GM18507 (cell line): ENCODE measurements at places on chromosomes 5 and 9.
A peak's percentile ranks its signal among the peaks of the same experiment; 100 is the strongest.

- no peak for DNase-seq
Measured at GRCh38 chr9:70542311-70542931, 128.0 kb upstream of the KLF9 start.

- DNase-seq, result no peak
Measured at GRCh38 chr9:104091708-104092107, 2.4 kb upstream of the SMC2 start.

GRCh38 chr5:176644878-176645670 is 2.2 kb upstream of the TSPAN17 start:
- DNase-seq, result no peak

- DNase-seq, result no peak
Measured at GRCh38 chr5:146588331-146589027, 72.5 kb upstream of the GPR151 start.

DNA sequence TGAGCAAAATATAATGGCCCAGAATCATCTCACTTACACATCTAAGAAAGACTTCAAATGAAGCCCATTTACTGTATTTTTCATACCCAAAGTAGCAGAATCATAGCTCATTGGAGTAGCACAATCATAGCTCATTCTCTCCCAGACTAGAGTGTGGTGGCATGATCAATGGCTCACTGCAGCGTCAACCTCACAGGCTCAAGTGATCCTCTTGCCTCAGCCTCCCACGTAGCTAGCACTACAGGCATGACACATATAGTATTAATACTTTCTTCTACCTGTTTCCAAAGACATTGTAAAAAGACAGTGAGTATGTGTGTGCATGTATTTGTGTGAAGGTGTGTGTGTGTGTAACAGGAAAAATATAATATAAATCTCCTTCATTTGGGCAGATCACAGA is 1247.9 kb upstream of the ACO1 start:
- no peak for DNase-seq

GRCh38 chr5:135225856-135226560 is 173.0 kb downstream of the MACROH2A1 start:
- DNase-seq, result no peak

DNA sequence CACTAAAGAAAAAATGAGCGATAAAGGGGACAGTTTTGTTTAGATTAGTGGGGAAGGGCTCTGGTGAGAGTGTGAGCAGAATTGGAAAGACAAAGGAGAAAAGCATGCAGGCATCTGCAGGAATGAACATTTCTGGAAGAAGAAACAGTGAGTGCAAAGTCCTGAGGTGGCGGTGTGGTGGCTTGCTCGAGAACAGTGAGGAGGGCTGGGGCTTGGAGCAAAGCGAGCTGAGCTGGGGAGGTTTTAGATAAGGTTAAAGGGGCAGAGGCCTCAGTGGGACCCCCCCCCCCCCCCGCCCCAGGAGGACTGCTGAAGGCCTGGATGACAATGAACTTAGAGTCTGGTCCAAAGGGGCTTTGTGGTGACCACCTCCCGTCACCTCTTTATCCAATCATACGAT is 202.7 kb upstream of the MVB12B start:
- no peak for DNase-seq

GRCh38 chr5:149546974-149547373 is 4.3 kb downstream of the CSNK1A1 start:
- no peak for DNase-seq

- peak; percentile 37 for DNase-seq
Measured at GRCh38 chr9:38362852-38363588, 29.5 kb upstream of the ALDH1B1 start.

- no peak for DNase-seq
Measured at GRCh38 chr5:10699987-10700386, 61.0 kb downstream of the DAP start.

DNA sequence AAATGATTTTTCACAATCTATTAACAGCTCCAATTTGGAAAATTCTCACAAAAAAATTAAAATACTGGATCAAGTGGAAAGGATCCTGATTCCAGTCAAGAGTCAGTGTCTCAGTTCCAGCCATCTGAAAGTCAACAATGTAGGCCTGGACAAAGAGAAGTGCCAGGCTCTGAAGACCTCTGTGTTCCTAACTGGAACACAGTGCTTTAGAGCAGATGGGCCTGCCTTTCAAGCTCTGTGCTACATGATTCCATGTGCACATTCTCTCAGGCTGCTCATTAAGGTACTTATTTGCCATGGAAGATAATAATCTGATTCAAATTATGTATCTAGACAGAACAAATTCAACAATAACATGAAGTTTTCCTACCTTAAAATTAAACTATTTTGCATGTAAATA is 30.2 kb upstream of the ALDH1A1 start:
- no peak for DNase-seq

DNA sequence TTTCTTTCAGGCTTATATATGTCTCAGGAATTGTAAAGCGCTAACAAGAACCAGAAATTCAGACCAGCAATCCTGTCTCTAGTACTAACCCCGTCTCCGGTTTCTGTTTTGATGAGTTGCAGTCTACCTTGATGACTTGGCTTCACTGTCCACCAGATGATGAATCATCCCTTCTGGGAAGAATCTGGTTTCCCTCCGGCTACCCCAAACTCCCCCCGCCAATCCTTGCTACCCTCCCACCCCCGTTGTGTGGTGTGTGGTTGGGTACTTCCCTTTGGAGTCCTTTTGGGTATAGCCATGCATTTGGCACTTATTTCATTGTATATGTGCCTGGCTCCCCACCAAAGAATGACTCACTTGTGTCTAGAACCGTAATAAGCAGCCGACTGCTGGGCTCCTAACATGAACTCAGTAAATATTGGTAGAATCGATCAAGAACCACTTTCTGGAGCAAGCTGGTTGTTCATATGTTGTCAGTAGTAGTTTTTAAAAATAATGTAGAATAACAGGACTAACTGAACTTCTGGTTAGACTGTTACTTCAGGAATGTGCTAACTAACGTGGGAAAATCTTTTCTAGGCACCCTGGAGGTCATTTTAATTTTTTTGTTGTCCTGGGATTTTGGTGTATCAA is 8.3 kb upstream of the TGFBI start:
- no peak for DNase-seq

DNA sequence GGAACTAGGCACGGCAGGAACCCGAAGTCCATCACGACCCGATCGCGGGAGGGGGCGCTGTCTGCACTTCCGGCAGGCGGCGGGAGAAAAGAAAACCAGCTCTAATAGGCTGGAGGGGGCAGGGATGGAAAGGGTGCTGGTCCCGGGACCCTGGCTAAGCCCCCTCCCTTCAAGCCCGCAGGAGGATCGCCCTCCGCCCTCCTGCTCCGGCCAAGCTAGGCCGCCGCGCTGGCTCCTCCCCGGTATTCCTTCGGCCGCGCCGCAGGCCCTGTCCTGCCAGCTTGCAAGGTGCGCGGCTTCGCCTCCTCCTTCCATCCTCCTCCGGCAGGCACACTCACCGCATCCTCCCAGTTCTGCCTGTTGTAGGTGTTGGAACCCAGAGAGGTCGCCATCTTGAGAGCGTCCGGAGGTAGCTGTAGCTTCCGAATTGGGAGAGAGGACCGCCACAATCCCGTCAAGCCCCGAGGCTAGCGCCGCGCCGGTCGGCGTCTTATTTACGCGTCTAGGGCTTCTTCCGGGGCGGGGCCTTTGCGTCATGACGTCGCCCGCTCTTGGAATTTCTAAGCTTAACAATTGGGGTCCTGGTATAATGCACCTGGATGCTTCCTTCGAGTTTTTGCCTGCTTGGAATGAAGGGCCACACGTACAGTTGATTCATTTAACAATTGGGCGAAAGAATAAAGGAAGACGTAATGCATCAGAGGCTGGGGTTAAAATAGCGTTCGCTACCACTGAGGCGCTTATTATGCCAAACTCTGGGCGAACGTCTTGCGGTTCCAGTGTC is at the start of gene RBM22:
Gene RBM22 (minus strand): TSS at position 469 of the 784 bp plus-strand sequence. CDS start 77 bp downstream, at position 392.
- peak; percentile 70 for DNase-seq

- no peak for DNase-seq
Measured at GRCh38 chr5:100904259-100904861, 1.3 kb upstream of the ST8SIA4 start.

DNA sequence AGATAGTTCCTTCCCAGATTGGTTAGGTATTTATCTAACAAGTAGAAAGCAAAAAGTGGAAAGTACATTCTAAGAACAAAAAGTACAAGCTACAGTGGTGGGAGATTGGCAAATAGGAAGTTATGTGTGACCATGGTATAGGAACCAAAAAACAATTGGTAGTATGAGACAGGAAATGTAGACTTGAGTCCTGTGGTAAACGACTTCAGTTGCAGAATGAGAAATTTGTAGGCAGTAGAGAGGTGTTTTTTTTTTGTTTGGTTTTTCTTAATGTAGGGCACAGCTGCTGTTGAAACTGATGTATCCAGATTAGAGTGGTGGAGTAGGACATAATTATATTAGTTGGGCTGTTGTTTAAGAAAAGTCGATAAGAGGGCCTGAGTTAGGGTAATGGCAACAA is 72.0 kb downstream of the CCNH start:
- peak; percentile 14 for DNase-seq

DNA sequence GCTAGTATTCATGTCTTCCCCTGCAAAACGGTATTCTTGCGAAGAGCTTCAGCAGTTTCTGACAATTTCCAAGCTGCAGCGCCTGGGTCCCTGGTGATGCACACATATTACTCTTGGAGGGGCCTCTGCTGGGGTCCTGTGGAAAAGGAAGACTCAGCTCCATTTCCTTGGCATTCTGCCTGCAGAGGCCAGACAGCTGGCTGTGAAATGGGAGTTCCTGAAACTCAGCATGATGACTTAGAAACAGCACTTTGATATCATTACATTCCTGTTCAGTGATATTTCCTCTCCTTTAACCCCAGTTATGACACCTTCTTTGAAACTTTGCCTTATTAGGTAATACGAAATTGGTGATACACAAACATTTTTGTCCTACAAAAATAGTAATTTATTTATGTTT is 98.5 kb downstream of the APBA1 start:
- no peak for DNase-seq
